ENCODE measurements at places on chromosomes 3 and 15.

- no peak for DNase-seq
Measured at GRCh38 chr3:45944830-45945620, 1.8 kb downstream of the CXCR6 start.

DNA sequence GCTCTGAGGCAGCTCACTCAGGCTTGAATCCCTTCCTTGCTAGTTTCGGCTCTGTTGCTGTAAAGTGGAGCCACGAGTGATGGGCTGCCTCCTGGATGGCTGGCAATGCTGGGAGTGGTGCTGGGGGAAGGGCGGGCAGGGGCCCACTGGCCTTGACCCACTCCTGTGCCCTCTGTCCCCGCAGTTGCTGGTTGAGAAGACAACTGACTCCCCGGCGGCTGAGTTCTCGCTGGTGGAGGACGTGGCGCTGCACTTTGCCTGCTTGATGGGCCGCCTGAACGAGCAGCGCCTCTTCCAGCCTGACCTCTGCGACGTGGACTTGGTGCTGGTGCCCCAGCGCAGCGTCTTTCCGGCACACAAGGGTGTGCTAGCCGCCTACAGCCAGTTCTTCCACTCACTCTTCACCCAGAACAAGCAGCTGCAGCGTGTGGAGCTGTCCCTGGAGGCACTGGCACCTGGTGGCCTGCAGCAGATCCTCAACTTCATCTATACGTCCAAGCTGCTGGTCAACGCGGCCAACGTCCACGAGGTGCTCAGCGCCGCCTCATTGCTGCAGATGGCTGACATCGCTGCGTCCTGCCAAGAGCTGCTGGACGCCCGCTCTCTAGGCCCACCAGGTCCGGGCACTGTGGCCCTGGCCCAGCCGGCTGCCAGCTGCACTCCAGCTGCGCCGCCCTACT, 4.7 kb downstream of the ZBTB47 start:
- no peak for DNase-seq

DNA sequence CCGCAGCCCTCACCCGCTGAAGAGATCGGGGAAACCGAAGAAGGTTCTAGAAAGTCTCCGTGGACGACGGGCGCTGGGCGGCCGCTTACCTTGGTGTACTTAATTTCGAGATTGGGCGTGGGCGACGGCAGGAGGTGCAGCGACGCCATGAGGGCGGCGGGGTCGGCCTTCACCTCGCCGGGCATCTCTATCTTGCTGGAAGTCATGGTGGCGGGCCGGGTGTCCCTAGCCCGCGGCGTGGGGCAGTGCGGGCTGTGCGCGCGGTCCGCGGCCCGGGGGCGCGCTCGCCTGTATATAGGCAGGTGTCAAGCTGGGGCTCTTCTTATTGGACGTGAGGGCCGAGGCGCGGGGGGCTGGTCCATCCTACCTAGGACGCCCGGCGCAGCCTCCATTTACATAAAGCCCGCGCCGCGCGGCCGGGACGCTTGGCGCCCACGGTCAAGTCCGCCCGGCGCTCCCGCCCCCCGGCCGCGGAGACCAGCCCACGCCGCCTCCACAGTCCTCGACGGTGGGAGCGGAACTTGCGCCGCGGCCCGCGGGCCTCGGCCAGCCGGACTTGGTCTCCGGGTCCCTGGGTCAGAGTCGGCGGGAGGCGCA, at the start of gene ALDH1A2:
TSS of gene ALDH1A2 (minus strand) at position 267 of the 597 bp plus-strand sequence. CDS start at position 206, 61 bp downstream.
- DNase-seq: peak; percentile 46

- DNase-seq: no peak
Measured at GRCh38 chr3:160226026-160226907, 1.0 kb downstream of the C3orf80 start.

- DNase-seq: no peak
Measured at GRCh38 chr15:38017721-38018120, 83.3 kb downstream of the TMCO5A start.

GRCh38 chr15:47367726-47368390, 349.4 kb upstream of the SEMA6D start:
- no peak for DNase-seq

- peak; percentile 74 for DNase-seq
Measured at GRCh38 chr3:128993461-128994172, at the start of gene CFAP92. Gene CFAP92, minus strand, starts transcription at chr3:128994076. Its CDS starts 772 bp downstream, at chr3:128993304.

GRCh38 chr3:127604035-127604434, 5.8 kb downstream of the MCM2 start:
- DNase-seq: no peak

DNA sequence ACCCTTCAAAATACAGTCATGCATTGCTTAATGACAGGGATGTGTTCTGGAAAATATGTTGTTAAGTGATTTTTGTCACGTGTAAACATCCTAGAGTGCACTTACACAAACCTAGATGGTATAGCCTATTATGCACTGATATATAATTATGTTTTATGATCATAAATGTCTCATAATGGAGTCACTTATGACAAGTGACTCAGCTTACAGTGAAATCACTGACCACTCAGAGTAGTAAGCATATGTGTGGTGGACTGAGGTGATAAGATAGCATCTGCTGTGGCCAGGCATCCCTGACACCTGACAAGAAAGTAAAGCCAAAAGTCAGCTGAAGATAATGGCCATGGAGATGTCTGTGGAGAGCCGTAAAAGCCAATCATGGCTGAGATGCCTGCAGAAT, 5.4 kb downstream of the ACAD11 start:
- no peak for DNase-seq

DNA sequence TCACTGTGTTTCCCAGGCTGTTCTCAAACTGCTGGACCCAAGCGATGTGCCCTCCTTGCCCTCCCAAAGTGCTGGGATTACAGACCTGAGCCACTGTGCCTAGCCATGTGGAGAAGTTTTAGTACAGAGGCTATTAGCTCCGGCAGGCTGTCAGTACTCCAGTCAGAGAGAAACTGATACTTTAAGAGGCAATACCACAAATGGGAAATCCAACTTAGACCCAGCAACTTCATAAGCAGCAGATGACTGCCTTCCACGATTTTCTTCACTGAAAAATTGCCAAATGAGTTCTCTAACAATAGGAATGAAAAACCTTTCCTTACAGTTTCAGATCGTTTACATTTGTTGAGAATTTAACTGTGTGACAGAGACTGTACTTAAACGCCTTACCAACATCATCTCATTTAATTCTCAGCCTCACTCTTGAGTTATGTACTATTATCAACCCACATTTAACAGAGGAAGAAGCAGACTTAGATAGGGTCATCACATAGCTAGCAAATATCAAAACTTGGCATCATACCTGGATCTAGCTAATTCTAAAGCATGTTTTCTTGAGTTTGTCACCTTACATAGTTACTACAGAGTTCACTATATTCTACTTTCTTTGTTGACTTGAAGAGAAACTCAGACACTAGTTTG, 127.4 kb downstream of the TCF12 start:
- no peak for DNase-seq

- no peak for DNase-seq
Measured at GRCh38 chr3:9898467-9899241, 4.0 kb upstream of the IL17RE start.

- DNase-seq: no peak
Measured at GRCh38 chr3:37708789-37709188, 152.9 kb upstream of the CTDSPL start.

DNA sequence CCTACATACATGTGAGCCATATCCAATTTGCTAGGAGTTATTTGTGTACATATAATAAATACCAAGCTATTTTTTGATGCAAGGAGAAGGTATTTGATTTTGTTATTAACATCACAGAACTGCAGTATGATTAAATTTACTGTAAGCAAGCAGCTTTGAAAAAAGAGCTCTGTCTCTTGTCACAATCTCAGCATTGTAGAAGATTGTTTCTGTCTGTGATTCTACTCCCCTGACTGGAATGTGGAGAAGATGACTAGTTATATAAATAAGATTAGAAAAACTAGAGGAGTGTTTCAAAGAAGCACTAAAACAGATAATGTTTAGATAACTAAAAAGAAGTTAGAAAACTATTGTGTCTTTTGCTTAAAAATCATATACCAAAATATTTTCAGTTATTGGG, 17.1 kb upstream of the DCBLD2 start:
- DNase-seq: no peak

DNA sequence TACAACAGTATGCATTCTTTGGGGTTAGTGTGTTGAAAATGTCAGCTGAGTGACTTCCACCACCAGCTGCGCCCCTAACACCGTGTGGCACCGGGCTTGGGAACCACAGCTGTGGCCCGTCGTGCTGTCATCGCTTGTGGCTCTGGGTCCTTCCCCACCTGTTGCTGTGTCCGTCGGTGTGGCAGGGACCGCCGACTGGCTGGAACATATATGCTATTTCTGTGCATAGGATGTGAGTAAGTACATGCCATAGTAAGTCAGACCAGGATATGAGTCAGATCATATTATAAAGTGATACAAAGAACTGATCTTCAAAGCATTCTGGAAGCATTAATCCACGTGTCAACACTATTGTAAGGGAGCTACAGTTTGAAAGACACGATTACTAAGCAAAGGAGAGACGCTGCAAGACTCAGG, 31.9 kb downstream of the EHD4 start:
- peak; percentile 16 for DNase-seq

GRCh38 chr15:33788906-33789540, 179.3 kb upstream of the CHRM5 start:
- no peak for DNase-seq

DNA sequence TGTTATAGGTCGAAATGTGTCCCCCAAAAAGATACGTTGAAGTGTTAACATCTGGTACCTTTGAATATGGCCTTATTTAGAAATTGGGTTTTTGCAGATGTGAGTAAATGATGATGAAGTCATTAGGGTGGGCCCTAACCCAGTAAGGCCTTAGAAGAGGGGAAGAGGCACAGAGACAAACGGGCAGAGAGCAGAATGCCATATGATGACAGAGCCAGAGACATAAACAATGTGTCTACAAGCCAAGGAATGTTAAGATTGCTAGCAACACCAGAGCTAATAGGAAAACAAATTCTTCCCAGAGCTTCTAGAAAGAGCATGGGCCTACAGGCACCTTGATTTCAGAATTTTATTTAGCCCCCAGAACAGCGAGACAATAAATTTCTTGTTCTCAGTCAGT, 693.1 kb upstream of the NECTIN3 start:
- no peak for DNase-seq

GRCh38 chr15:48823237-48823636, 12.4 kb upstream of the CEP152 start:
- DNase-seq: peak; percentile 3

- DNase-seq: no peak
Measured at GRCh38 chr3:142056656-142057330, 92.6 kb downstream of the TFDP2 start.

DNA sequence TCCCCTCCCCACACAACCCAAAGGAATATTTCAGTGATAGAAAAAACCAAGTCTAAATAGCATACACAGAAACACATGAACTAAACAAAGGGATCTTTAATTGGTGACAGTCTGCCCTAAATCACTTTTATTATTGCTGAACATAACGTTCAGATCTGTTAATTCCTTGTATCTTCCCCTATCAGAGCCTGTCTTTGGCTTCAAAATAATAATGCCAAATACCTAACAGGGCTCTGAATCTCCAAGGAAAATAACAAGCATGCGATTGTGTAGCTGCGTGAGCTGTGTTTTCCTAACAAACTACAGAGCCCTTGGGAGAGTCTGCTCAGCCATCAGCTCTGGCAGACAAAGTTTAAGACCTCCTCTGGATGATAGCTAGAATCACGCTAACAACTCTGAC, 1010.1 kb downstream of the ROBO1 start:
- DNase-seq: no peak

- no peak for DNase-seq
Measured at GRCh38 chr3:72549761-72550581, 298.3 kb downstream of the SHQ1 start.

GRCh38 chr15:86591994-86592735, 512.5 kb downstream of the AGBL1 start:
- no peak for DNase-seq

DNA sequence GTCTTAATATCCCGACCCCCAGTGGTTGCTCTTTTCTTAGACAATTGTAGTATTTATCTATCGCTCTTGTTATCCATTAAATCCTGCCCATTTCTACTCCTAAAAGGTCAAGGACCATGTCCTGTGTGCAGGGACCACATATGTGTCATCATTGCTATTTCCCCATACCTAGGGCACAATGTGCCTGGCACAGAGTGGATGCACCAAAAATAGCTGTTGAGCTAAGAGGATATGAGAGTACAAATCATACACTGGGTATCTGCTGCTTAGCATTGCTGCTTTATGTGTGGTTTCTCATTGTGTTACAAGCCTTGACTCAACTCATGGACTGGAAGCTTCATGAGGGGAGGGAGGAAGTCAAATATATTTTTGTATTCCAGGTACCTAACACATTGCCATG, 3.4 kb upstream of the MITF start:
- DNase-seq: no peak

GRCh38 chr3:143090486-143090885, 29.1 kb upstream of the CHST2 start:
- DNase-seq: no peak

GRCh38 chr3:193662757-193663322, 69.8 kb downstream of the OPA1 start:
- no peak for DNase-seq

GRCh38 chr15:44530653-44531052, 6.3 kb upstream of the EIF3J start:
- DNase-seq: no peak

GRCh38 chr15:23457890-23458289, 10.8 kb upstream of the GOLGA6L2 start:
- DNase-seq: no peak

Data from kidney glomerular epithelial cell (primary cell).